ENCODE measurements at places on chromosomes 12 and 14.

- no peak for DNase-seq
Measured at GRCh38 chr14:53278602-53279506, 125.7 kb upstream of the DDHD1 start.

- DNase-seq = no peak
Measured at GRCh38 chr14:99664937-99665273, 19.2 kb upstream of the CYP46A1 start.

GRCh38 chr12:13957576-13957975 is 23.8 kb downstream of the GRIN2B start:
- no peak for DNase-seq

GRCh38 chr12:52259657-52260243 is 14.7 kb upstream of the KRT86 start:
- no peak for DNase-seq

GRCh38 chr12:79455286-79455685 is 235.5 kb downstream of the PAWR start:
- DNase-seq = no peak

DNA sequence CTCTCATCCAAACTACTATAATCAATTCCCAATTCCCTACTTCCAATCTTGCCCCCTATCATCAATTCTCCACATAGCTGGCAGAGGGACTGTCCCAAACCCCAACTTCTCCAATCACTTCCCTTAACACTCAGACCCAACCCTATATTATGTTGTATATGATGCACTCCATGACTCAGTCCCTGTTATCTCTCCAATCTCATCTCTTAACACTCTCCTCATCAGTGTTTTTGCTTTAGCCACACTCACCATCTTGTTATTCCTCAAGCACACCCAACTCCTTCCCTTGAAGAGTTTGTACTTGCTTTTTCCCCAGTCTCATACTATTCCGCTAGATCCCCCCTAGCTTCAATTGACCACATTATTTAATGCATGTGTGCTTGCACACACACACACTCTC is 4.9 kb downstream of the RHOJ start:
- no peak for DNase-seq
